ENCODE measurements at places on chromosomes 1 and 21.

DNA sequence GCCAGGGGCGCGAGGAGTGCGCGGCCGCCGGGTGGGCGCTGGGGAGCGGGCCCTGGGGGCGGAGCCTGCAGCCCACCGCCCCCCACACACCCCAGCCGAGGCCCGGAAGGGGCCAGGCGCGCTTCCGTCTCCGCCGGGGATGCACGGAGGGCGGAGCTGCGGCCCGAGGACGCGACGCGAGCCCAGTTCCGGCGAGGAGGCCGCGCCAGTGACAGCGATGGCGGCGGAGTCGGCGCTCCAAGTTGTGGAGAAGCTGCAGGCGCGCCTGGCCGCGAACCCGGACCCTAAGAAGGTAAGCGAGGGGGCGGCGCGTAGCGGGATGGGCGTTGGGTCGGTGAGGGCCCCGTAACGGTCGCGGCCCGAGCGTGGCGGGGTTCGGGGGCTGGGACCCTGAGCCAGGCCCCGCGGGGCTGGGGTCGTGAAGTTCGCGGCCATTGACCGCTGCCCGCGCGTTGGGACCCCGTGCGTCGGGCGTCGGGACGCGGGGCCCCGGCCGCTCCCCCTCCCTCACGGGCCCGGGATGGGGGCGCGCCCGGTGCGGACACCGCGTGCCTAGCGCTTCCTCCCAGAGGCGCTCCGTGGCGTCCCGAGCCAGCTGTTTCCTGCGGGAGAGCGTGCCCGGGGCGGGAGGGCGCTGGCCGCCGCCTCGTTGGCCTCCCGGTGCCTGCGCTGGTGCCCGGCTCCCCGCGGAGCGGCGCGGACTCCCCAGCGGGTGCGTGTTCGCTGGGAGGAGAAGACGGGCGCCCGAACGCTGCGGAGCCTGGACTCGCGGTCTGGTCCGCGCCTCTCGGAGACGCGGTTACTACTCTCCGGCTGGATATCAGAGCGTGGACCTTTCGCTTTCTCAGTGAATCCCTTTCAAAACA is at the start of gene ELOA:
ELOA (plus strand) TSS at position 185 of the 866 bp plus-strand sequence; CDS start at position 218, 33 bp downstream.
- DNase-seq: peak; percentile 65

GRCh38 chr21:26448751-26449150 is 124.3 kb downstream of the CYYR1 start:
- no peak for DNase-seq

- DNase-seq: no peak
These were observed 22.8 kb upstream of the C1orf174 start for GRCh38 chr1:3922851-3923250.

DNA sequence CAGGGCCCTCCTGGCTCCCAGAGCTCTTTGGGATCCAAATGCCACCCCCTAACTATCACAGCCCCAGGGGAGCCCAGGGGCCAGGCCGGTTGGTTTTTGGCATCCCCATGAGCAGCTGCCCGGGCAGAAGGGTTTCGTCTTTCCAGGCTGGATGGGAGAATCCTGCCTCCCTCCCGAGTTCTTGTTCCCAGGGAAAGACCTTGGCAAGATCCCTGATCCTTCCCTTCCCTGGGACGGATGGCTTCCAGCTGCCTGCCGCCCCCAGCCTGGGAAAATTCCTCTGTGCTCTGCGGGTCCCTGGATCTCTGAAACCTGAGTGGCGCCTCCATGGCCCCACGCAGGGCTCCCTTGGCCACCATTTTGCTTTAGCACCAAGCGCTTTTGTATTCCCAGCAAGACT is 55.6 kb downstream of the TAS1R2 start:
- DNase-seq: no peak

DNA sequence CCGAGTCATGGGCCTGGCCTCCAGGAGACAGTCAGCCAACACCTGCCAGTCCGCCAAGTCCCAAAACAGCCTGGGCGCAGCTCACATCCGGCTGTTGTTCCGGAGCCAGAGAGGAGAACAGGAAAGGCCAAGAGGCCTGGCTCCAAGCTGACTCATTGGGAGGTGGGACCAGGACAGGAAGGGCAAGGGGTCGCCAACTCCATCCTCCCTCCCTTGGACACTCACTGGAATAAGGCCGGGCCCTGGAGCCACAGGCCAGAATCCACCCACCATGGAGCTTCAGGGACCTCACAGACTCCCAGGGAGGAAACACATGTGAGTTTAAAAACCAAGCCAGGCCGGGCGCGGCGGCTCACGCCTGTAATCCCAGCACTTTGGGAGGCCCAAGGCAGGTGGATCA is 25.1 kb upstream of the CLIC4 start:
- DNase-seq: peak; percentile 70

GRCh38 chr1:154240294-154240833 is 19.6 kb downstream of the UBAP2L start:
- DNase-seq: no peak

GRCh38 chr1:90305577-90305976 is 310.7 kb downstream of the ZNF326 start:
- no peak for DNase-seq

DNA sequence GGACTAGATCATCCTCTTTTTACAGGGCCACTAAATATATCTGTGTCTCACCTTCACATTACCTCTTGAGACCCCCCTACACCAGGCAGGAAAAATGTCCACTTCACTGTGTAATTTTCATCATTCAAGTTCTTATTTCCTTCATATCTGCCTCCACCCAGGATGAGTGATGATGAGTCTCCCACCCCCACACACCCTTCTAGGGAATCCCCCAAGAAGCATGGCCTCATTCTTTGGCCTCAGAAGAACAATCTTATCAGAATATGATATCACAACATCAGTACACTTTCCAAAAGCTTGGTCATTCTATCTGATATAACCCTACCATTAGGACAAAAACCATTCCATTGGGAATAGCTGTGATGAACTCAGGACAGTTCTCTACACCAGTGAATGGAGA is 170.3 kb upstream of the DUSP10 start:
- no peak for DNase-seq

GRCh38 chr1:88228114-88228513 is 456.0 kb upstream of the PKN2 start:
- DNase-seq: peak; percentile 21

- no peak for DNase-seq
These were observed 146.8 kb upstream of the RAB4A start for GRCh38 chr1:229124116-229124515.

GRCh38 chr1:205733438-205734175 is 16.4 kb downstream of the NUCKS1 start:
- no peak for DNase-seq

DNA sequence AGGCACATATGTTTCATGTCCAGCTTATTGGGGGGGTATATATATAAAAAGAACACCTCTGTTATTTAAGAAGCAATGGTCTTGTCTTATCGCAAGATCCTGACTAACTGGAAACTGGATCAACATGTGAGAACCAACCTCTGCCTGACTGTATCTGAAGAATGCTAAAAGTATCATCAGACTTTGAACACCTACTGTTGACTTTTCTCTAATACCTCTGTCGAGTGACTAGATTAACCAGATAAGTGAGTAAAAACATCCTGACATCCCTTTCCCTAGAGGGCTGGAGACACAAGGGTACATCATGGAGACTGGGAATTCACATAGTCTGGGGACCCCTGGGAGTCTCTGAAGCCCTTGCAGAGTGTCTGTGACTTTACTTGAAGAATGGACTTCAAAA is 26.3 kb upstream of the PIGC start:
- peak; percentile 50 for DNase-seq

DNA sequence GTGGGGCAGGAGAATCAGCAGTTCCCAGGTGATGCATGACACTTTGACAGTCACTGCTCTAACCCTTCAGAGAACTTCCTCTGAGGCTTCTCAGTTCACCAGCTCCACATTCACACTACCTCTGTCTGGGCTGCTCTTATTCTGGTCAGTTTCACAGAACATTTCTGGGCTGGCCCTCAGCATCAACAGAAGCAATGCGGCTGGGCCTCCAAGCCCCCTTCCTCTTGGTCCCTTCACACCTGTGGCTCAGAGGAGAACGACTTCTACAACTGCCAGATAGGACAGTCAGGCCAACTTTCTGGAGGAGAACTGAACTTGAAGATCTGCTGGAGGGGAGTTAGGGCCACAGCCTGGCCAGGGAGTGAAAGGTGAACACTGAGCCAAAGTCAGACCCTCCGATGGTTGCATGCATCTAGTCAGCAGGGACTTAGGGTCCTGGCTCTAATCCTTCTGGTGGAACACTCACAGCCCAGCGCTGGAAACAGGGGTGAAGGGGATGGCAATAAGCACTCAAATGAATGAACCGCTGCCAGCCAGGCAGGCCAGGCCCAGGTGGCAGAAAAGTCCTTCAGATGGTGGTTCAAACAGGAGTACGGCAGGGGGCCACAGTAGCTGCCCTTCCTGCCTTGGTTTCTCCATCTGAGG is 274.1 kb downstream of the FOXD2 start:
- no peak for DNase-seq

- peak; percentile 65 for DNase-seq
These were observed 540 bp upstream of the C1orf198 start for GRCh38 chr1:230868736-230869385.

DNA sequence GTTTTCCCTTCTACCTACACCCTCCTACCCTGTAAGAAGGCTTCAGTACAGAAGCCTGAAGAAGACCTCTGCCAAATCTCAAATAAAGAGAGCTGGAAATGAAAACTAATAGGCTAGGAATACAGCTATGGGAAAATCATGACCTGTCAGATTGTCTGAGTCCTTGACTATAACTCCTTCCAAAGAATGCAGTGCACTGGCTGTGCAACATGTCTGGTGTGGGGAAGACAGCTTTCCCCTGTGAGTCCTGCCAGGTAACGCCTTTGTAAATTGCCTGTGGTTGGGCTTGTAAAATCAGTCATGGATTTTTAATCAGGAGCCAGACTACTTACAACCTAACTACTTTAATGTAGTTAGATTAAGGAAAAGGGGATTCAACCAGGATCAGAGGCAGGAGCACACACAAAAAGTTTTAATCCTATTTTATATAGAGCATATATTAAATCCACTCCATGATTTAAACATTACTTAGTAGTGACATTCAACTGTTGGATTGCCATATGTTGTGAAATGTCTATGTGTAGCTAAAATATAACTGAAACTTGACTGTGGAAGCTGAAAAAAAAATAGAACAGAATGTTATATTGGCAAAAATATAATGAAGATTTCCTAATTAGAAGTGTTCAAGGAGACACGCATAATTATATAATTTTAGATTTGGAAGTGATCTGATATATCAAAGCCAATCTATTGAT is 1667.8 kb downstream of the KCNT2 start:
- DNase-seq: no peak

DNA sequence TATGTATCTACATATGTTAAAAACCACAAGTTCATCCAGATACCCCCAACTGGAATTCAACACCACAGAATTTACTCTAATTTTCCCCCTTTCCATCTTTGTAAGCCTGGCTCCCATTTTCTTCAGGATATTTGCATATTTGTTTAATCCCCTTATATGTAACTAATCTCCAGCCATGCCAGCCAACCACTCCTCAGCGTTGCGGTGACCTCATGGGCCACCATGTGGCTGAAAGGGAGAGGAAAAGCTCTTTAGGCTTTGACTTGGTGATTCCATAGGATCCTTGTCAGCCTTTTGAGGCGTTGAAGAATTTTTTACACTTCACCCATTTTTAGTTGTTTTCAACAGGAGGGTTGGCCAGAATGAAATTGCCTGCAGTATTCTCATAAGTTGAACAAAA is 10.0 kb downstream of the CLDN19 start:
- no peak for DNase-seq

- no peak for DNase-seq
These were observed 154.7 kb downstream of the GRIK3 start for GRCh38 chr1:36879613-36880012.

GRCh38 chr1:56639211-56639610 is 5.9 kb upstream of the PRKAA2 start:
- DNase-seq: no peak

DNA sequence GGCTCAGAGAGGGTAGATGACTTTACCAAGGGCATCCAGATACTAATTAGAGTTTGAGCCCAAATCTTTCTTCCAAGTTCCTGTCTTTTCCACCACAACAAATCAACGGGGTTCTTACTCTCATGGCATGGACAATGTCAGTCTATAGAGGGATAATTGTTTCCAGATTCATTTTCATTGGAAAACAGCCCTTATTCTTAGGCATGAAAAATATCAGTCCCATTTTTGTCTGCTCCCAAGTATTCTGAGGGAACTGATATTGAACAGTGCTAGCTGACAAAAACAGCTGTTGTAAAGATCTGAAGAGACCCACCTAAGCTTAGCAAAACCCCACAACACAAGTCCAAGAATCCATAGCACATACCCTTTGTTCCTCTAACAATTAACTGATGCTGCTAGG is 349.1 kb upstream of the BEND5 start:
- DNase-seq: no peak

DNA sequence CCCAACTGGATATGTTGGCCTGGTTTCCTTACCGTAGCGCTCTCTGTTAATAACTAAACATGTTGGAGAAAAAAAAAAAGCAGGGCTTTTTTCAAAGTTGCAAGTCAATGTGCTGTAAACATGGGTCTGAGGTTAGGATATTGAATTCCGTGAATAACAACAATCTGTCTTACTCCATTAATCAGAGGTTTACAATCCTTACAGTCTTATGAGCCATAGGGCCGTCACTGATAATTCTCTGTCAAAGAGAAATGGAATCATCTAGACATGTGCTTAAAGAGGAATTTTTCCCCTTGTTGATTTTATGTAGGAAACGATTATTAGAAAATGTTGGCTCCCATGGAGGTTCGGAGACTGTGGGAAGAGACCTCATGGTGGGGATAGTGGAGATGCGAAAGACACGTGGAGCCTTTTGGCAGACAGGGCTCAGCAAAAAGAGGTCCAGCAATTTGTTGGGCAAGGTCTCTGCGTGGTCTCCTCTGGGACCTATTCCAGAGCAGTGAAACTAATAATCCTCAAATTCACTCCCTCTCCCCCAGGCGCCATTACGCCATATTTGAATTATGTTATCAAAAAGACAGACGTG is 83.5 kb upstream of the CLDN14 start:
- DNase-seq: no peak

- DNase-seq: no peak
These were observed 28.9 kb downstream of the CLEC20A start for GRCh38 chr1:178467837-178468236.

GRCh38 chr1:68046885-68047658 is 3.4 kb downstream of the DIRAS3 start:
- DNase-seq: no peak

DNA sequence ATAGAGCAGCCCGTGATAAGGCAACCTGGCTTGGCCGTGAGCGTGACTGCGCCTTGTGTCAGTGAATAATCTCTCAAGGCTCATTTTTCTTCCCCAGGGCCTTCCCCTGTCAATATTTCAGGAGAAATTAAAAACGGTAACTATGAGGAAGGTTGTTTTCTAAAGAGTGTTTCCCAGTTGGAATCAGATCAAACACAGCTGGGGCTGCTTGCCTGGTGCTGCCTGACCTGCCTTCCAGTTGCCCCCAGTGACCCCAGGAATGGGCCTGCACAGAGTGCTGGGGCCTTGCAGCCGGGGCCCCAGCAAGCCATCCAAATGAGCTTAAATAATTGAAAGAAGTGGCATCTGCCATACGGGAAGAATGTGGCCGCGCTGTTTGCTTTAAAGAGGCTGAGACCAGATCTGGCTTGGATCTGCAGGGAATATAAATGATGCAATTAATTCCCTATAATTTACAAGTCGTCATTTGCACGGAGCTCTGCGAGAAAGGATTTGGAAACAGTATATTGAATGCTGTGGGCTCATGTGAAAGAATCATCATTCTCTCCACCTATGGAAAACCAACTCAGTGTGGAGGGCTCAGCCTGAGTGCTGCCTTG is 203.9 kb downstream of the C1orf94 start:
- DNase-seq: no peak
